ENCODE measurements at places on chromosomes 11 and 22. TPM values are rescaled to one million over a fixed set of nuclear protein-coding genes. Genes with fewer than 3 reads are reported as not detected.

The NCAPH2 gene
- 47.6 TPM for total RNA-seq

The RASGRP2 gene
- 0.53 TPM for total RNA-seq

The SLC37A2 gene
- total RNA-seq = 0.67 TPM

DNA sequence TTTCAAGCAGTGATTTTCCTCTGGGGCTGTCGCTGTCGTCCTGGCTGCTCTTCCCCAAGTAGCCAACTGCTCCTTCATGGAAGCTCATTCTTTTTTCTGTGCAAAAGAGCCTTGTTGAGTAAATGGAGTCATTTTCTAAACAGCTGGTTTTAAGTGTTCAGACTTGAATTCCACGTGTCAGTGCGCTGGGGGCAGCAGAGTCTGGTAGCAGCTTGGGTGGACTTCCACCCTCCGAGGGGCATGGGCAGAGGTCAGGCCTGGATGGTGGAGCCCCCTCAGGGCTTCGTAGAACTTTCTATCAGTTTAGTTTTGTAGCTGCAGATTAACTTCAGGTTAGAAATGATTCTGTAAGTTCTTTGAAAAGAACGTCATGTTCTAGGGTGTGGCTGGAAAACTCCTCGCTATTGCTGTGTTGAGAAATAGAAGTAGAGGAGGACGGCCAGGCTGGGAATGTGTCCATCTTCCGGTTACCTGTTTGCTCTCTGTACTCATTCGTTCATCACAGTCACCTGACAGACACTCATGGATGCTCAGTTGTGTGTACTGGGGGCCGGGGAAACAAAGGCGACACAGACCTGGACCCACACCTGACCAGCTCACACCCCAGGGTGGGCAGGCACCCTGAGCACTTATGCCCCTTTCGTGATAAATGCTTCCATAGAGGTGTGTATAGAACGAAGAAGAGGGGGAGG, 270.7 kb downstream of the TBC1D22A start:
- no peak for DNase-seq

DNA sequence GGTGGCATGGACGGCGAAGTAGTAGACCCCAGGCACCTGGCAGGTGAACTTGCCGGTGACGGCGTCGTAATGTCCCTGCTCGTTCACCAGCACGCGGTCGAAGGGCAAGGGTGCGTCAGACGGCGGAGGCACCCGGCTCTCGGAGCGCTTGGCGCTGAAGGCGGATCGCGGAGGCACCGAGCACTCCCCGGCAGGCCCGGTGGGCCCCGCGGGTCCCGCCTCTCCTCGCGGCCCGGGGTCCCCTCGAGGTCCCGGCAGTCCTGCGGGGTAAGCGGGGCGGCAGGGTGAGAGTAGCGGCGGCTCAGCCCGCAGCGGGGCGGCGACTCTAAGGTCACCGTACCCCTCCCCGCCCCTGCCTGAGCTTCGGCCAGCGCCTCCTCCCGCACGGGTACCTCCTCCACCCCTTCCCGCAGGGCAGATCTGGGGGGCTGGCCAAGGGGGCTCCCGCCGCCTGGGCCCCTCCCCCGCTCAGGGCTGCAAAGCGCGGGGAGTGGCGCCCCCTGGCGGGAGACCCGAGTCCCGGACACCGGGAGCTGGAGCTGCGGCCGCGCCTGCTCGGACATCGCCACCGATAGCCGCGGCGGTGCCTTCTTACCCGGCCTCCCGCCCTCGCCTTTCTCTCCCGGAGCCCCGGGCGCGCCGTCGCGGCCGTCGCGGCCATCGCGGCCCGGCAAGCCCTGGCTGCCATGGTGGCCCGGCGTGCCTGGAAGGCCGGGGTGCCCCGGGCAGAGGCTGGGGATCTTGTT, 921 bp downstream of the C1QTNF5 start:
- DNase-seq = no peak

DNA sequence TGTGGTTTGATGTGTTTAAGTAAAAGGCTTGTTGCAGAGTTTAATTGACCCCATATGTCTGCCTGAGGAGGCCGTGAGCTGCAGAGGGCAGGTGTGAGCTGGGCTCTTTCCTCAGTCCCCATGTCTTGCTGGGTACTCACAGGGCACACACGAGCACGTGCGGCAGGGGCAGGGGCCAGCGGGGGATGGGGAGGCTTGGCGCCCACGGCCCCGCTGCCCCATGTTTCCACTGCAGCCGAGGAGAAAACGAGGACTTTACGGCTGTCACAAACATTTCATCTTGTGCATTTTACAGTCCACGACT, 24.7 kb upstream of the CCDC188 start:
- no peak for DNase-seq

DNA sequence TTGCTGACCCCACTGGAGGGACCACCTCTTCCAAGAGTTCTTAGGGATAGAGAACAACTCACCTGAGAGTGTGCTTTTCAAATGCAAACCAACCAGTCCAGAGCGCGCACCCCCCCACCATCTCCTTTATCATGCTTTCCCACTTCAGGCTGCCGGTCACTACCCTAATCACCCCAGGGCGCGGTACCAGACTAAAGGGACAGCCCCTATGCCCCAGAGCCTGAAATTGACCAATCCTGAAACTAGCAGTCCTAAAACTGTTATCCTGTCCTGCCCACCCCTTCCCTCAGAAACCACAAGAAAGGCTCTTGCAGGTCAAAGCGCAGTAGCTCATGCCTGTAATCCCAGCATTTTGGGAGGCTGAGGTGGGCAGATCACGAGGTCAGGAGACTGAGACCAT, 37.0 kb downstream of the NEAT1 start:
- DNase-seq = no peak

DNA sequence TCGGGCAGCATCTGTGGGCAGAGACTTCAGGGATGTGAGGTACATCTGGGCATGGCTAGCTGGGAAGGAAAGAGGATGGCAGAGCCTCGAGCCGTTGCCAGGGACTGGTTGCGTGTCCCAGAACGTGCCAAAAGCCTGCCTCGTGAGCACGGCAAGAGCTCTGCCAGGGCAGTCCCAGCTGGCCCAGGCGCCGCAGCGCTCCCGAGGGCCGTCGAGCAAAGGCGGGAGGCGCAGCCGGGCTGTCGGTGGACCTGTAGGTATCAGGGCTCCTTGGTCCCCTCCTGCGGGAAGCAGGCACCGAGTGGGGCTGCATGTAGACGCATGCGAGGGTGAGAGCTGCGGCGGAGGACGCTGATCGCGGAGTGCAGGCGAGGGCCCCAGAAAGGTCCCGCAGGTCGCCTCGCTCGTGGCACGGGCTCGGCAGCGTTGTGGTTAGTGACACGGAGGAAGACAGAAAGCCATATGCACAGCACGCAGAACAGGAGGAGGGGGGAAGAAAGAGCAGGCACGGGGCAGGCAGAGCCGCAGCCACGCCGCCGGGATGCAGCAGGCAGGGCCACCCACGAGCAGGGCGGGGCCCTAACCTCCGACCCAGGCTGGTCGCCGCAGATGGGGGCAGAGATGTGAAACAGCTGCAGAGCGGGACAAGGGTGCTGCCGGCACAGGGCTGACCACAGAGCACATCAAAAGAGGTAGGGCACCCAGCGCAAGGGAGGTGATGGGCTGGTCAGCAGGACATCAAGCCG, 18.0 kb downstream of the LSP1 start:
- no peak for DNase-seq

DNA sequence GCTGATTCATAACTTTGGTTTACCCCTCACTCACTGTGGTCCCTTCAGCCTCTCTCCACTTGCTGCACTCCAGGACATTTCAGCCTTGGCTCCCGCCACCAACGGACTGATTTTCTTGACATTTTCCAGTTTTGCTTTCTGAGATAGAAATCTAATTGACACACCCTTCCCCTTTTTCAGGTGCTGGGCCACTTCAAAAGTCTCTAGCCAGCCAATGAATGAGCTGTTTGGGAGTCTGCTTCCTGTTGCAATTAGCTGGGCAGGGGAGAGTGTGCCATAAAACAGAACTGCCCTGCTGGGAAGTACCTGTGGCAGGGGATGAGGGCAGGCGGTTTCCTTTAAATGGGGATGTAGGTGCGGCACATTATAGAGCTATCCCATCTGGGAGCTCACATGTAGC, 21.1 kb upstream of the PLET1 start:
- DNase-seq = no peak

DNA sequence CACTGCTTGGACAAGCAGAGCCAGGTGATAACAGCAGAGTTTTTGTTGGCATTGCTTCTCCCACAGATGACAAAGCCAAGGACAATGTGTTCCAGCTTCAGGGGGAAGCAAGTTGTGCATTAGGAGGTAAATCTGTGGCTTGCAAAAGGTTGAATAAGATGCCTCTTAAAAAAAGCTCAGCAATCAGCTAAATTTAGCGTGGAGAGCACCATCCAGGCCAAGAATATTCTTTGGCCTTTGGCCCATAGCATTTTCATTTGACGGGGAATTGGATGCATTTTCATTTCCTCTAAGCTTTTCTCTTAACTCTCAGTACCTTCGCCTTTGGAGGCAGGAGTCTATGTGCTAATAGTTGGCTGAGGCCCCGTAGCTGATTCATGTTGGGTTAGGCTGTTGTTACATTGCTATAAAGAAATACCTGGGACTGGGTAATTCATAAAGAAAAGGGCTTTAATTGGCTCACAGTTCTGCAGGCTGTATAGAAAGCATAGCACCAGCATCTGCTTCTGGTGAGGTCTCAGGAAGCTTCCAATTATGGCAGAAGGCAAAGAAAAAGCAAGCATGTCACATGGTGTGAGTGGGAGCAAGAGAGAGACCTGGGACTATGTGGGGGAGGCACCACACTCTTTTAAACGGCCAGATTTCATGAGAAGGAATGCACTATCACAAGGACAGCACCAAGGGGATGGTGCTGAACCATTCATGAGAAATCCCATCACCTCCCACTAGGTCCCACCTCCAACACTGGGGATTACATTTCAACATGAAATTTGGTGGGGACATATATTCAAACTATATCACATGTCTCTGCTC, 350.1 kb upstream of the C11orf87 start:
- DNase-seq = no peak

DNA sequence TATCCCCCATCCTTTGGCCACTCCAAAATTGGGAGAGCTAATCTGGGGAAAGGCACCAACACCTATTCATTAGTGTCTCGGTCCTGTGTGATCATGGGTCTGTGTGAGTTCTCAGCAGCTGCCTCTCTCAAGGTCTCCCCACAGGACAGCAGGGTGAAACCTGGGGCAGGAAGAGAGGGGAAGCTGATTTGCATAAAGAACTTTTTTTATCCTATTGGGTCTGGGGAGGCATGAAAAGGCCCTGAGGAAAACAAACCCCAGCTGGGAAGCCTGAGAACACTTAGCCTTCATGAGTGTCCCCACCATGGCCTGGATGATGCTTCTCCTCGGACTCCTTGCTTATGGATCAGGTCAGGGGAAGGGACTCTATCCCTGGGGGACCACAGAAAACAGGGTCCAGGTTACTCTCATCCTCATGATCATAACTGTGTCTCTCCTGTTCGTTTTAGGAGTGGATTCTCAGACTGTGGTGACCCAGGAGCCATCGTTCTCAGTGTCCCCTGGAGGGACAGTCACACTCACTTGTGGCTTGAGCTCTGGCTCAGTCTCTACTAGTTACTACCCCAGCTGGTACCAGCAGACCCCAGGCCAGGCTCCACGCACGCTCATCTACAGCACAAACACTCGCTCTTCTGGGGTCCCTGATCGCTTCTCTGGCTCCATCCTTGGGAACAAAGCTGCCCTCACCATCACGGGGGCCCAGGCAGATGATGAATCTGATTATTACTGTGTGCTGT, 116.0 kb upstream of the TOP3B start:
- no peak for DNase-seq

DNA sequence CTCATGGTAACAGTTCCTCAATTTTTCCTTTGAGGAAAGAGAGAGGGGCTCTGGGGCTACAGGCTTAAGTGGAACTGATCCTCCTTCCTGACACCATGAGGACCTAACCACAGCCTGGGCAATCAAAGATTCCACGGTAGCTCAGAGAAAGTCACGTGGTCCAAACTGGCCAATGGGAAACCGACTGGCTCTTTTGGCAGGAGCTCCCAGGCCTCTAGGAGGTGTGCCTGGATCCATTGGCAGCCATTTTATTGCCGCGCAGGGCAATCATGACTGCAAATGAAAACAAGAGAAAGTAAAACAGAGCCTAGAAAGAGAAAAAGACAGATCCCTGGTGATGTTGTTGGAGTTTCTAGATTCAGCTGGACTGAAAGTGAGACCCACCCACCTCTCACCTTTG, 27.3 kb upstream of the ASPHD2 start:
- DNase-seq = no peak

- no peak for DNase-seq
Observed at GRCh38 chr11:504053-504993, 2.7 kb downstream of the RNH1 start.

- no peak for DNase-seq
Observed at GRCh38 chr11:61793083-61793828, 545 bp downstream of the FEN1 start.

DNA sequence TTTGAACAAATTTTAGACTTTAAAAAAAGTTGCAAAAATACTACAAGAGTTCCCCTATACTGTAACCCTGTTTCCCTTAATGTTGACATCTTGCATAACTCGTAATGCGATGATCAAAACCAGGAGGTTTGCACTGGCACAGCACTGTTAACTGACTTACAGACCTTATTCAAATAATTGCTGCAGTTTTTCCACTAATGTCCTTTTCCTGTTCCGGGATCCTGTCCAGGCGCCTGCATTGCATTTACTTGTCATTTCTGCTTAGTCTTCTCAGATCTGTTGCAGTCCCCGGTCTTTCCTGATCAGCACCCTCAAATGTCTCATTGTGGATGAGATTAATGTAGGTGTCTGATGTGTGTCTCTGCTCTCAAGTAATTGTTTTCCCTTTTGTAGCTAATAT, 32.0 kb downstream of the APLP2 start:
- no peak for DNase-seq
